Osteoblast (primary cell): ENCODE measurements at places on chromosomes 12 and 14. TPM values are rescaled to one million over a fixed set of nuclear protein-coding genes. Genes with fewer than 3 reads are reported as not detected.

PAWR gene
- total RNA-seq: 73.4 and 78.5 TPM in 2 replicates

TCL1B gene
- total RNA-seq: not detected in 2 replicates

DNA sequence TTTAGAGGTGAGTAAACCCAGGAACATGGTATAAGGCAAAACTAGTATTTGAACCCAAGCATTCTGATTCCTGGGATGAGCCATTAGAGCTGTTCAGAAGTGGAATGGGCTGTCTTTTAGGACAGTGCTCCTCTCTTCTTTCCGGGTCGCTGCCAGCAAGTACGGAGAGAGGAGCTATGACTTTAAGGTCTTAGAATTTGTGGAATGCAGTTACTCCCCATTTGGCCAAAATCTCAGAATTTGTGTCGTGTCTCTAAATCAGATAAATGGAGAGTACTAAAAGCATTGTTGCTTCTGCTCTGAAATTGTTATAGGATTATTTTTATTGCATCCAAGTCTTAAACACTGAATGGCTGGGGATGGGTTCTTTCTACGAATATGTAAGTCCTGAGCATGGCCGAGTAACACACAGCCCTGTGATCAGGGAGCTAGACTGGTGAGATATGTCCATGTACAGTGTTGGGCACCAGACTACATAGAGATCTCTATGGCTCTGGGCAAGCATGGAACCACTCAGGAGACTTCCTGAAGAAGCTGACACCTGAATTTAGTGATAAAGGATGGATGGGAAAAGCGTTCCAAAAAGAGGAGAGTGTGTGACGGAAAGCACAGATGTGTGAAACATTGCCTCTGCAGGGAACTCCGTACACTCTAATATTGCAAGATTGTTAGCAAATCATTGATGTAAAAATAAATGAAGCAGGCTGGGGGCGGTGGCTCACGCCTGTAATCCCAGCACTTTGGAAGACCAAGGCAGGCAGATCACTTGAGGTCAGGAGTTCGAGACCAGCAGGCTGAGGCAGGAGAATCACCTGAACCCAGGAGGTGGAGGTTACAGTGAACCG, 184.7 kb downstream of the SRGAP1 start:
- DNase-seq: peak; percentile 72

DNA sequence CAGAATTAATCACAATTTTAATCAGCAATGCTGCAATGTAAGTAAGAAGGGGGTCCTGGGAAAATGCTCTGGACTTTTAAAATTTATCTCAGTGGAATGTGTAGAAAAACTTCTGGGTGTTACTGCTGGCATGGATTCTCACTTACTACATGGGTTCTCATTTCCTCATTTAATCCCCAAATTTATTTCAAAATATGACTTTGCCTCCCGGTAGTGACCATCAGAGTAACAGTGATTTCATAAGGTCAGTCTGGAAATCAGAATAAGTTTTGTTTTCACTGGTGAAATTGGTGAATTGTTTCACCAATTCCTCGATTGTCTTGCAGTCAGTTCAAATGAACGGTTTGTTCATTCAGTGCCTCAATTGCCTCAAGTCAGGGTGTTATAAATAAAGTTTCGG, 22.3 kb upstream of the DDHD1 start:
- no peak for DNase-seq

RFX4 gene
- not detected in 2 replicates for total RNA-seq

- DNase-seq: no peak
These were observed 96.7 kb downstream of the CCER1 start for GRCh38 chr12:90858252-90858651.

DNA sequence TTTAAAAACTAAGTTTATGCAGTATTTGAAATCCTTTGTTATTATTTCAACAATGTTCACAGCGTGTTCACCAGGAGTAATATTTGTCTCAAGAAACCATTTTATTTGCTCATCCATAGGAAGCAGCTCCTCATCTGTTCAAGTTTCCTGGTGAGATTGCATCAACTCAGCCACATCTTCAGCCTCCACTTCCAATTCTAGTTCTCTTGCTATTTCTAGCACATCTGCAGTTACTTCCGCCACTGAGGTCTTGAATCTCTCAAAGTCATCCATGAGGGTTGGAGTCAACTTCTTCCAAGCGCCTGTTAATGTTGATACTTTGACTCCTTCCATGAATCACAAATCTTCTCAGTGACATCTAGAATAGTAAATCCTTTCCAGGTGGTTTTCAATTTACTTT, 18.0 kb downstream of the CLEC9A start:
- no peak for DNase-seq

EP400 gene
- total RNA-seq: 14.4 and 14.5 TPM in 2 replicates

KHNYN gene
- total RNA-seq: 58.6 and 62.5 TPM in 2 replicates

OASL gene
- total RNA-seq: 0.72 and 1.2 TPM in 2 replicates

CMA1 gene
- total RNA-seq: not detected in 2 replicates

DNA sequence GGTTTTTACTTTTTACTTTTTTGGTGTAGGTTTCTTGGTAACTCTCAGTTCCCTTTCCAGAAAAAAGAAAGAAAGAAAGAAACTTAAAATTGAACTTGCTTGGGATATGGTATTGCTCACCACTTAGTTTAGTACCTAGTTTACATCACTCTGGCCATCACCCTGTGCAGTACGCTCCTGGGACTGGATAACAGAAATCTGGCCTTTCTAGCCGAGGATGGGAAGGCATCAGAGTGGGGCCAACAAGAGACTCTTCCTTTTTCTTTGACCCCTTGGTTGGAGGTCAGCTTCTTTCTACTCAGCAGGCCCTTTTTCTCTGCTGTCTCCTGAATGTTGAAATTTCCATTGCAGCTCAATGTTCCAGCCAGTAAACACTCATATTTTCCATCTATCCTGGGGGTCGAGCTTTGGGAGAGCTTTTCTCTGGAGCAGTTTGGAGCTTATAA, 156.6 kb downstream of the TGFB3 start:
- DNase-seq: no peak

RIMBP2 gene
- total RNA-seq: not detected in 2 replicates

GRCh38 chr14:49766839-49767238, 1.1 kb upstream of the KLHDC2 start:
- peak; percentile 9 for DNase-seq

PRPH gene
- under 0.01 TPM in 1 of 2 replicates, not detected in the other for total RNA-seq

- no peak for DNase-seq
These were observed 111.5 kb upstream of the PRICKLE1 start for GRCh38 chr12:42701084-42701483.

INHBC gene
- not detected in 2 replicates for total RNA-seq

GRCh38 chr14:26180221-26180620, 417.6 kb downstream of the NOVA1 start:
- no peak for DNase-seq

GRCh38 chr14:46582826-46583225, 68.8 kb downstream of the RPL10L start:
- DNase-seq: no peak

GRCh38 chr14:71527838-71528237, 404.4 kb upstream of the RGS6 start:
- DNase-seq: no peak

OVCH1 gene
- total RNA-seq: under 0.01 and 0.29 TPM in 2 replicates

DNA sequence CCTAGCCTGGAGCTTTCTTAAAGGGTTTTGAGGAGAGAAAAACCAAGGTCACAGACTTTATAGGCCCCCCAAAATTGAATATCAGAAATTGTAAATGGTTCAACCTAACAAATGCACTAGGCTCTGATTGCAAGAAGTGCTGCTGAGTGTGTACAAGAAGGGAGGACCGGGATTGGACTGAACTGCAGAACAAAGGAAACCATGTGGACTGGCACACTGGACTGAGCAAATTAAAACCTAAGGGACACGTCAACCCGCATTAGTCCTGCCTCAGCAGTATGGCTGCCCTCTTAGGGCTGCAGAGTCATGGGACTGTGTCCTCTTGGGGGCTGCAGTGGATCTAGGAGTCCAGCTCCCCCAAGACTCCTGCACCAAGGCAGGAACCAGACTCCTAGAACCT, 842 bp upstream of the CISTR start:
- DNase-seq: no peak

- no peak for DNase-seq
These were observed 216.3 kb downstream of the SLC6A15 start for GRCh38 chr12:84696281-84696680.

TSPAN8 gene
- total RNA-seq: under 0.01 TPM in 1 of 2 replicates, not detected in the other

DNA sequence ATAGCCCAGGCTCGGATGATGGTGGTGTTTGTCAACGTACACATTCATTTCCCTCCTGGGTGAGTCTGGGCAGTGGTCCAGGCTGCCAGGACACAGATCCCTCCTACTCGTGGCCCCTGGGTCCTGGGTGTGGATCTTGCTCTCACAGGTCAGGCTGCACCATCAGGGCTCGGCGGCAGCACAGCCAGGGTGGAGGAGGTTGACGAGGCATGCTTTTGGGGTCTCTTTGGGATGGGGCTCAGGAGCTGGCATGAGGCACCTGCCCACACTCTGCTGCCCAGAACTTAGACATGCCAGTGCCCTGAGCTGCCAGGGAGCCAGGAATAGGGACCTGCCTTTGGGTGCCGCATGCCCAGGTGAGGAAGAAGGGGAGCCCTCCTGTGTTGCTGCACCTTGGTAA, 9.7 kb downstream of the TMEM121 start:
- peak; percentile 78 for DNase-seq
